WERI-Rb-1 (cell line): ENCODE measurements at places on chromosomes 2 and 18.

GRCh38 chr2:19857100-19857499 is 44.7 kb downstream of the TTC32 start:
- no peak for DNase-seq

- no peak for DNase-seq
Observed at GRCh38 chr2:170375192-170375591, 197.2 kb downstream of the MYO3B start.

DNA sequence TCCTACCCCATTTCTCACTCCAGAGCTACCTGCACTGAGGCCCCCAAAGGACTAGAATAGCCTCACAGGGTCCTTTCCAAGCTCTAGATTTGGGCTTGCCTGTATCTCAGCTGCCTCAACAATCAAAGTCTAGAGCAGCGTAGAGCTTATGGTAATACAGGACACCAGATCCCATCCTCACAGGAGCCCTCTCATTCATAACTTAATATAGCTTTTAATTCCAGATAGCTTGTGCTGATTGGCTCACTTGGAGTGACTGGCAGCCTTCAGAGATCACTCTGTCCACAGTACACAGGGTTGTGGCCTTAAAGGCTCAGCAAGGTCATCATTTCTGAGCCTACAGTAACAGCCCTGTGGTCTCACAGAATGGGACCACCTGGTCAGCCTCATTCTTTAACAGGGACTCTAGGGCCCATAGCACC is 51.4 kb downstream of the ZFP36L2 start:
- no peak for DNase-seq

DNA sequence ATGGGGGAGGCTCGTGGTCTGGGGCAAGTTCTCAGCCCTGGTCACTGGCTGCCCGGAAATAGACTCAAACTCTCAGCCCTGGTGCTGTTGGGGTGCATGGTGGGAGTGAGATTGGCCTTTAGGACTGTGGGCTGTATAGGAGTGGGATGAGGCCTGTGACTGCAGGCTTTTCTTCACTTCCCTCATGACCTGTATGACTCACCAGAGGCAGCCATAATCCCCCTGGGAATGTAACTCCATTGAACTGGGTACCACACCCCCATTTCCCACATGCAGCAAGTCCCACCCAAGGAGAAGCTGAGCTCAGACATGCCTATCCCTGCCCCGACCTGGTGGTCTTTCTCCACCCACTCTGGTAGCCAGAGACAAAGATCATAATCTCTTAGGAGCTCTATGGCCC is 177.7 kb upstream of the OSR1 start:
- DNase-seq, result no peak

DNA sequence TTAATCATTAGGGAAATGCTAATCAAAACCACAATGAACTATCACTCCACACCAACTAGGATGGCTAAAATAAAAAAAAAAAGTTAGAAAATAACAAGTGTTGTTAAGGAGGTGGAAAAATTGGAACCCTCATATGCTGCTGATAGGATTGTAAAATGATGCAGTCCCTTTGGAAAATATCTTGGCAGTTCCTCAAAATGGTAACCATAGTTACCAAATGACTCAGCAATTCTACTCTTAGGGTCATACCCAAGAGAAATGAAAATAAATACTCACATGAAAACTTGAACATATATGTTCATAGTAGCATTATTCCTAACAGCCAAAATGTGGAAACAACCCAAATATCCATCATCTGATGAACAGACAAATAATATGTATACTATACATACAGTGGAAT is 15.7 kb upstream of the ACVR2A start:
- no peak for DNase-seq

- DNase-seq, result no peak
Observed at GRCh38 chr2:19529677-19530076, 171.3 kb upstream of the OSR1 start.
